ENCODE measurements at places on chromosomes 12 and 14. TPM values are rescaled to one million over a fixed set of nuclear protein-coding genes. Genes with fewer than 3 reads are reported as not detected.

SSTR1 gene
- not detected for total RNA-seq

OR5AU1 gene
- total RNA-seq, result not detected

ACOT4 gene
- 1.3 TPM for total RNA-seq

MSI1 gene
- 0.79 TPM for total RNA-seq

RIPK3 gene
- 12.0 TPM for total RNA-seq

DNA sequence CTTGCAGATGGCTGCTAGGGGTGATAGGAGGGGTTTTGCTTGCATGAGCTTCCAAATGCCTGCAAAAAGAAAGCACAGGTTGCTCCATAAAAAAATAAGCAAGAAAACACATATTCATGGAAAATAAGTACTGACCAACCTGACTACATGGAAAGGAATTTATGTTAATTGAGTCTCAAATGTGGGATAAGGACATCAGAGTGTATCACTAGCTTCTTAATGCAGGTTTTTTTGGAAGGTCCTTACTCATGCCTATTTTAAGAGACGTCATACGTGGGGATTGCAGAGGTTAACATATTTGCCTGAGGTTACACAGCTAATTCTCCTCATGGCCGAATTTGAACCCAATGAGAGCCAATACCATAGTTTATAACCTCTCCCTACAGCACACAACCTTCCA is 116.2 kb downstream of the ASCL1 start:
- no peak overlapping the region for H3K4me3 ChIP-seq
- H3K4me1 ChIP-seq, result no peaks in the 10 kb centered on the region
- DNase-seq, result no peak
- H3K27me3 ChIP-seq, result no peaks in the 10 kb centered on the region
- no peak overlapping the region for H3K27ac ChIP-seq
- no peaks in the 10 kb centered on the region for H3K36me3 ChIP-seq

- no peak for DNase-seq
- H3K36me3 ChIP-seq, result peaks cover 68% of the 10 kb centered on the region
- H3K27me3 ChIP-seq, result no peaks in the 10 kb centered on the region
Measured at GRCh38 chr14:71094722-71095121, 187.5 kb downstream of the PCNX1 start.

DNA sequence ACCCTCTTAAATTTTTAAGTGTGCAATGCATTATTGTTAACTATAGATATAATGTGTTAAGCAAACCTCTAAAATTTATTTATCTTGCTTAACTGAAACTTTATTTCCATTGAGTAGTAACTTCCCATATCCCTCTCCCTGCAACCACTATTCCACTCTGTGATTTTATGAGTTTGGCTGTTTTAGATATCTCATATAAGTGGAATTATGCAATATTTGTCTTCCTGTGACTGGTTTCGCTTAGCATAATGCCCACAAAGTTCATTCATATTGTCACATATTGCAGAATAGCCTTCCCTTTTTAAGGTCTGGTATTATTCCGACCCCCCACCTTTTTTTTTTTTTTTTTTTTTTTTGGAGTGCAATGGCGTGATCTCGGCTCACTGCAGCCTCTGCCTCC is 247.6 kb downstream of the EMP1 start:
- no peaks in the 10 kb centered on the region for H3K36me3 ChIP-seq
- no peak overlapping the region for H3K27ac ChIP-seq
- H3K4me3 ChIP-seq, result no peak overlapping the region

DNA sequence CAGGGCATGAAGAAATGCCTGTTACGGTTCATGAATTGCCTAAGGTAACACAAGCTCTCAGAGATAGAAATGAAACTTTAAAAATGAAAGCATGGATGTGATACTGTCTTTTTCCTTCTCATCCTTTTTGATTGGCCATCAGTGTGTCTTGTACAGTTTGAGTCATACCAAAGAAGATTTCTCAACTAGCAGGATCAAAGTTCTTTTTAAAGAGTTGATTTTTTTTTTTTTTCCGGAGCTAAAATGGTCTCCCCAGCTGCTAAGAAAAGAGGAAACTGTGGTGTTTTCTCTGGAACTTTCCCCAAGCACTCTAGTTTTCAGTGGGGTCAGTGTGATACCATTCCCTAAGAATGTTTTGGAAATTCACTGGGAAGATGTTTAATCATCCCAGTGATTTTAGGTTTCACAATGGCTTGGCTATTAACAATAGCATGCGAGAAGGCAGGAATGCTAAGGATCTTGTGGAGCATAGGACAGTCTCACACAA is 105.0 kb downstream of the ETNK1 start:
- DNase-seq, result no peak
- no peak overlapping the region for H3K27ac ChIP-seq
- no peaks in the 10 kb centered on the region for H3K27me3 ChIP-seq
- peaks cover 3% of the 10 kb centered on the region for H3K4me1 ChIP-seq
- no peaks in the 10 kb centered on the region for H3K36me3 ChIP-seq

DNA sequence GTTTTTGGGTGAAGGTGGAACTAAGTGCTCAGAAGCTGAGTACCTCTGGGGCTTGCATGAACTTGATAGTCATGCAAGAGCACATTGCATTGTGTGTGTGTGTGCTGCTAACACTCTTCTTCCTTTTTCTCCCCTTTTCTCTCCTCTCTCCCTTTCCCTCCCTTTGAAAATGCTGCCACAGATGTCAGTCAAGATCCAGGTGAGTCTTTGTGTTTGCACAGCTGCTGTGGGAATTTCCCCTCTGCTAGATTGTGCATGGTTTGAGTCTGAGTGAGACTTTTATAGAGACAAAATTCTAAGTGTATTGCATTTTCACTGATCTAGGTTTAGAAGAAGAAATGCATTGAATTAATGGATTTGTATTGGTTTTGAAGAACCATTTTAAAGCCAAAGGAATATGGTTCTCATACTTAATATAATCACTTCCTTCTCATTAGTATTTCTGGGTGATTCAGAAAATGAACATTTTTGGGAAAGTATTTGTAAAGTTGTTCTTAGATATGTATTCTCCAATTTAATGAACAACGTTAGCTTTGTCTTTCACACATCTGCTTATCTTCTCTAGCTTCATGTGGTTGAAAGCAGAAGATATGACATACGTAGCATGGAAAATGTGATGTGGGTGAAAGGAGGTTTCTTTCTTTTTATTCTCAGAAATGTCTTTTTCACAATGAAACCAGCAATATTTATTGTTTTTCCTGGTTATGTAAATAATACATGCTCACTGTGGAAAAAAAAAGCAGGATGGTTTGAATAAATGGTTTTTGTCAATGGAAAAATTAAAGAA is 108.5 kb downstream of the NRXN3 start:
- no peaks in the 10 kb centered on the region for H3K4me1 ChIP-seq
- DNase-seq, result no peak

- no peaks in the 10 kb centered on the region for H3K36me3 ChIP-seq
- no peak for DNase-seq
- H3K27ac ChIP-seq, result no peak overlapping the region
- no peak overlapping the region for H3K4me3 ChIP-seq
Measured at GRCh38 chr12:129069886-129070285, 216.6 kb downstream of the GLT1D1 start.

DNA sequence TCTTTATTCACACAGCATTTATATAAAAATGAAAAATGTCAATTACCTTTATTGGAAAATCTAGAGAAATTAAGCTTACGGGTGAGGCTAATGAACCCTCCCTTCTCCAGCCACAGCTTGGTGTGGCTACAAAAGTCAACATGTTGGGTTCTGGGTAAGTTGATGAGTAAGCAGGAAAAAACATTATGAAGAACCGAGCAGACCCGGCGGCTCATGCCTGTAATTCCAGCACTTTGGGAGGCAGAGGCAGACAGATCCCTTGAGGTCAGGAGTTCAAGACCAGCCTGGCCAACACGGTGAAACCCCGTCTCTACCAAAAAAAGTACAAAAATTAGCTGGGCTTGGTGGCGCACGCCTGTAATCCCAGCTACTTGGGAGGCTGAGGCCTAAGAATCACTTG is 10.9 kb downstream of the NAA25 start:
- peaks cover 36% of the 10 kb centered on the region for H3K4me1 ChIP-seq
- no peak overlapping the region for H3K4me3 ChIP-seq
- H3K36me3 ChIP-seq, result peaks cover 62% of the 10 kb centered on the region
- no peak for DNase-seq

GRCh38 chr14:92033433-92033832 is 6.4 kb downstream of the TRIP11 start:
- H3K27ac ChIP-seq, result no peak overlapping the region
- H3K4me3 ChIP-seq, result no peak overlapping the region
- no peaks in the 10 kb centered on the region for H3K27me3 ChIP-seq
- no peak for DNase-seq
- peaks cover 28% of the 10 kb centered on the region for H3K4me1 ChIP-seq

All from activated CD4-positive, alpha-beta T cell treated with anti-CD3 and anti-CD28 coated beads, Interleukin-2, amount 10 ng/mL, durations not matched to agents 24 days and 14 days (primary cell).